Bone marrow (tissue), 2 donors: ENCODE measurements at places on chromosomes 3 and 15.

GRCh38 chr3:153343988-153344782, 182.2 kb downstream of the RAP2B start:
- DNase-seq: no peak

DNA sequence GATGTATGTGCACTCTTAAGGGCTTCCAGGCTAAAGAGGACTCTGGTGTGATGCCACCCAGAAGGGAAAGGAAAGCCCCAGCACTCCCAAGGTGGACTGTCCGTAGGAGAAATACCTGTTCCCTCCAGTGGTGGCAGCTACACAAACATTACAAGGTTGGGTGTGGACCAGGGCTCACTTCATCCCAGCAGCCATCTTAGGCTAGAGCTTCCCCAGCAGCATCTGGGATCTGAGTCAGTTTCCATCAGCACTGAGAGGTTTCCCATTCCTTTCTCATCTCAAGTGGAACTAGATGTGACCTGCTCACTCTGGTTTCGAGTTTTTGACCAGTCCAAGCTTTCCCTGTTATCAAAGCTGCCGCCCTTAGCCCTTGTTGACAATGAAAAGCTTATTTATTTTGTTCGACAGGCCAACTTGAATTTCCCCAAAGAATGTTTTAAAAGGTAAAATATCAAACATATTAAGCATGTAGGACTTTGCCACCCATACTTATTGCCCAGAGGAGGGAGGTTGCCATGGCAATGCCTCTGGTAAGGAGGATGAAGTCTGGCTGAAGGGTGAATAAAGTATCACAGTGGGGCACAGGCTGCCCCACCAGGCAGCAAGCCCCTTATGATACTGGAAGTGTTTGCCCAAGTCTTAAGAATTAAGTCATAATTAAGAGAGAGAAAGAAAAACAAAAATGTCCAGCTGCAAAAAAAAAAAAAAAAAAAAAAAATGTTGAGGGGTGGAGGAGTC, 28.9 kb downstream of the CLDN18 start:
- DNase-seq: no peak

DNA sequence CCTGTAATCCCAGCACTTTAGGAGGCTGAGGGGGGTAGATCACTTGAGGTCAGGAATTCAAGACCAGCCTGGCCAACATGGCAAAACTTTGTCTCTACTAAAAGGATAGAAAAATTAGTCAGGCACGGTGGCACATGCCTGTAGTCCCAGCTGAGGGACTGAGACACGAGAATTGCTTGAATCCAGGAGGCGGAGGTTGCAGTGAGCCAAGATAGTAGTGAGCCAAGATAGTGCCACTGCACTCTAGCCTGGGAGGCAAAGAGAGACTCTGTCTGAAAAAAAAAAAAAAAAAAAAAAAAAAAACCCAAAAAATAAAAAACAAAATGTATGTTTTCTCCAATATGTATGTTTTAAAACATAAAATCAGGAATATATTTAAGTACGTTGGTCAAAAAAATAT, 16.3 kb downstream of the TARS3 start:
- DNase-seq: no peak

- no peak for DNase-seq
These were observed 38.0 kb downstream of the FEM1B start for GRCh38 chr15:68315495-68316031.

- DNase-seq: no peak
These were observed 93.6 kb downstream of the TBC1D2B start for GRCh38 chr15:77983708-77984445.

DNA sequence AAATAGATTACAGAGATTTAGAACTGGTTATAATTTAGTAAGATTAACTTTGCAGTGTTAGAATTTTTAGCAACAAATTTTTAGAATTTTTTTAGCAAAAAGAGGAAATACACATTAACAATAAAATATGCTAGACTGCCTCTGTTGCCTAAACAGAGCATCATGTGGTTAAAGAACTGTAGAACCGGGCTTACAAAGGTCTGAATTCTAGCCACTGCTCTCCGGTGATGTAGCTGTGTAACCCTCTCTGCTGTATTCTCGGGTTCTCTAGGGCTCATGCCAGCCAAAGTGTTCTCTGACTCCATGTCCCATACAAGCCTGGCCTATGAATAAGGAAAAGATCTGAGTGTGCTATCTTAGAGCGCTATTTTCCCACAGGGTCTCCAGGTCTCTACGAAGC, 2.9 kb upstream of the P2RY12 start:
- DNase-seq: no peak
